ENCODE measurements at places on chromosomes 11 and 22. TPM values are rescaled to one million over a fixed set of nuclear protein-coding genes. Genes with fewer than 3 reads are reported as not detected.

- DNase-seq, result no peak
Observed at GRCh38 chr11:123047266-123047946, 14.5 kb downstream of the HSPA8 start.

- DNase-seq, result no peak
Observed at GRCh38 chr11:35917676-35918075, 26.2 kb upstream of the LDLRAD3 start.

- DNase-seq, result no peak
Observed at GRCh38 chr11:117820516-117820915, 4.0 kb downstream of the FXYD2 start.

The CCDC179 gene
- total RNA-seq, result not detected

DNA sequence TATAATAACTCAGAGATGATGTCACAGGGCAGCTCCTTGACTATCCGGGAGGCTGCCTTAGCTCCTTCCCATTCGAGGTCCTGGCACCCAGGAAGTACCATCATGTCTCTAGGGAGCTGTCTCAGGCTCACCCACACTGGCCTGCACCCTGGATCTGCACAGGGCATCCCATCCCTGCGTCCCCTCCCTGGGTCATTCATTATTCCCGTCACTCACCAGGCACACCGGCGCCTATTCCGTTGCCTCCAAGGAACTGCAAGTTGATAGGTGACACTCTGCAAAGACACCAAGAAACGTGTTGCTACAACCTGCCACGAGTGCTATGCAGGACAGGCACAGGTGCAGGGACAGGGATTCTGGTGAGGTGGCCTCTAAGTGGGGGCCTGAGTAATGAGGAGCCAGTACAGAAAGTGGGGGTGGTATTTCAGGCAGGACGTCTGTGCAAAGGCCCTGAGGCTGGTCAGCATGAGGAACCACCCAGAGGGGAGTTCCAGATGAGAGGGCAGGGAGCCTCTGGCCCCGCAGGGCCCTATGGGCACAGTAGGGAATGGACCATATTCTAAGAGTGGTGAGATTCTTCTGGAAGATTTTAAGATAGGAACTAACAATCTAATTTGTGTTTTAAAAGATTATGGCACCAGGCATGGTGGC lies 71.6 kb upstream of the SHANK2 start:
- DNase-seq, result peak; percentile 67

- DNase-seq, result no peak
Observed at GRCh38 chr11:72430741-72431570, 3.4 kb downstream of the CLPB start.

- no peak for DNase-seq
Observed at GRCh38 chr11:46577058-46577457, 16.8 kb downstream of the AMBRA1 start.

The SUSD2 gene
- 35.4 TPM for total RNA-seq

DNA sequence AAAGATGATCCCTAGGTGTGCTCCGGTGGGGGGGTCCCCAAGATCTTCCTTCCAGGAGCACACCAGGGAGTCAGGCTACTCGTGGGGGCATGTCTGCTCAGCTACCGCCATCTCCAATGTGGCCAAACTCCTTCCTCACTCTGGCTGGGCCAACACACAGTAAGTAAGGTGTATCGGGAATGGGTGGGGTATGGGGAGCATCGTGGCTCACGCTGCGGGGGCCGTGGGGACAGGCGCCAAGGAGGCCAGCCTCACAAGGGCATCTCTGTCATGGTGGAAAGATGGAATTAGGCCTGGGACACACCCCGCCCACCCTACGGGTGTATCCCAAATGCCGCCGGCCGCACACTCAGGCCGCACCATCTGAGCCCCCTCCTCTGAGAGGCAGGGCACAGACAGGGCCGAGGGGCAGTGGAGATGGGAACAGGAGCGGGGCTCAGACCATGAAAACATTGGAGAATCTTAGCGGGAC lies 8.3 kb downstream of the IGF2 start:
- no peak for DNase-seq

The TMEM126A gene
- 19.4 TPM for total RNA-seq

The GRM5 gene
- not detected for total RNA-seq

- peak; percentile 74 for DNase-seq
Observed at GRCh38 chr22:32469799-32470212, 4.8 kb upstream of the FBXO7 start.

DNA sequence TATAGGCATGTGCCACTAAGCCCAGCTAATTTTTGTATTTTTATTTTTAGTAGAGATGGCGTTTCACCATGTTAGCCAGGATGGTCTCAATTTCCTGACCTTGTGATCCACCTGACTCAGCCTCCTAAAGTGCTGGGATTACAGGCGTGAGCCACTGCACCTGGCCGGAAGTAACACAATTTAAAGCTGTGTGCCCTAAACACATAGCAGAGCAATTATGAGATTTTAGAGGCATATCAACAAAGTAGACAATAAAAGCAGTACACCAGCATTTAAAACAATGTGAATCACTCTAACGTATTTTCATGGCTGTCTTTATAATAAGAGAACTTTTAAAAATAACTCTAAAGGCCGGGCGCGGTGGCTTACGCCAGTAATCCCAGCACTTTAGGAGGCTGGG lies 42.4 kb downstream of the PRR14L start:
- DNase-seq, result no peak
